ENCODE measurements at places on chromosomes 3 and 15.

- DNase-seq = no peak
Observed at GRCh38 chr15:69508659-69509058, 56.0 kb downstream of the RPLP1 start.

DNA sequence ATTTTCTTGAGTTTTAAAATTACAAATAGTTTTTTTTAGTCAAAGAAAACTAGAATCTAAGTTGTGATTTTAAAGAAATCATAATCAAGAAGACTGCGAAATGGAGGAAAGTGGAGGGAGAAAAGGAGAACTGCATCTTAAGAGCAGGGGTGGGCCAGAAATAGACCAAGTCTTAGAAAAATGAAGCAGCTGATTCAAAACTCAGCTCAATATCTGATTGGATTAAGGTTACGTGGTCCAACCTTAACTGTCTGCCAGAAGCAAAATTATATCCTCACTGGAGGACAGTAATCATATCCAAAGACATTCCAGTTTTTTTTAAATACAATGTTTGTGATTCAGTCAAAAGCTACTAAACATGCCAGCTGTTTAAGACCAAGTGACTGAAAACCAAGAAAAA, 41.4 kb downstream of the CHSY1 start:
- no peak for DNase-seq

GRCh38 chr3:159685801-159686200, 302.8 kb upstream of the IL12A start:
- DNase-seq = no peak

- peak; percentile 21 for DNase-seq
Observed at GRCh38 chr15:72797338-72797689, 13.8 kb upstream of the ADPGK start.

DNA sequence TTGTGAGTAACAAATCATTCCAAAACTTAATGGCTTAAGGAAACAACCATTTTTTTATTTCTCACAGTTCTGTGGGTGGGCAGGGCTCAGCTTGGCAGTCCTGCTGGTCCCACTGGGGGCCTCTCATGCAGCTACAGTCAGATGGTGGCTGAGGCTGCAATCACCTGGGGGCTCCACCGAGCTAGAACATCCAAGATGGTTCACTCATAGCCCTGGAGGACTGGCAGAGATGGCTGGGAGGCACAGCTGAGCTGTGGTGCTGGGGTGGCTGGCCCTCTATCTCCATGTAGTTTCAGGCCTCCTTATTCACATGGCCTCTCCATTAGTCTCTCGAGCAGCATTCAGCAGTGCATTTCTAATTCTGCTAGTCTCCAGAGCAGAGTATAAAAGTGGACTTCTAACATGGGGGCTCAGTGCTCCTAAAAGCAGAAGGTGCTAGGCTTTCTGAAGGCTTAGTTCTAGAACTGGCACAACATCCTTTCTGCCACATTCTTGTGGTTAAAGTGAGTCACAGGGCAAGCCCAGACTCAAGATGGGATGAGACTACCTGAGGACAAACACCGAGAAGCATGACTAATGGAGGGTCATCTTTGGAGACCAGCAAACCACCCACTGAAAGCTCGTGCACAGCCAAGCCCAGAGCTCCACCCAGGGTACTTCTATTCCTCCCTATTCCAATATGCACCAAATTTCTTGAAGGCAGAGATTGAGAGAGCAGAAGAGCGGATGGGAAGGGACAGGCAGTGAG, 6.3 kb downstream of the CAV3 start:
- DNase-seq = peak; percentile 91

DNA sequence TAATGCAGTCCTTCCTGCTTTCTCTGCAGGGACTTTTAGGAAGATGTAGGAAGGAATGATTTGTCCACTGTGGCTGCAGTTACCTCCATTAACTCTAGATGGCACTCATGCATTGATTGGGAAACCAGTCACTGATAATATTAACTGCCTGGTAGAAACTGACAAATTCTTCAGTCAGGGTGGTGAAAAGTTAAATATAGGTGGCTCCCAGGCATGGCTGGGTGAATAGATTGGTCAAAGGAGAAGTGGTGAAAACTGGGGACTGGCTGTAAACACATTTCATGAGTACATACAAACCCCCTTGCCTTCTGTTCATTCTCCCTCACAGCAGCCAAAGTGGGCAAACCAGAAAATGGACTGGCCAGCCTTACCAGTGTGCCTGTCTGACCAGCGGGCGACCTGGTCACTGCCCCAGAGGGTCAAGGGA, 333.4 kb downstream of the THSD4 start:
- peak; percentile 86 for DNase-seq

GRCh38 chr3:111577798-111578685, 17.1 kb downstream of the ZBED2 start:
- DNase-seq = peak; percentile 83

DNA sequence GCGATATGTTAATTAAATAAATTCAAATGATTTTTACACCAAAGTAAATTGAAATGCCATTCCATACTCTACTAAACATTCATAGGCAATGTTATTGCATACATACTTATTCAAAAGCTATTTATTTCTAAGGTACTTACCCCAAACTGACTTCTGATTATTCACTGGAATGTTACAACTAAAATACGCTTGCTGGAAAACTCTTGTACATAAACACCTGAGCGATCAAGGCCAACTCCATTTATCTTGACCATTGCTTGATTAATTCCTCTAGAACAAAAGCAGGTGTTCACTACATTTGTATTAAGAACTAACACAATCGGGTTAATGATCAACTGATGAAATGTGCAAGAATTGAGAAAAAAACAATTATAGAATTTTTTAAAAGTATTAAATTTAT, at the start of gene SERPINI2:
SERPINI2 (minus strand) TSS at position 180 of the 400 bp plus-strand sequence. CDS start 2,208 bp downstream, outside the sequence.
- no peak for DNase-seq

DNA sequence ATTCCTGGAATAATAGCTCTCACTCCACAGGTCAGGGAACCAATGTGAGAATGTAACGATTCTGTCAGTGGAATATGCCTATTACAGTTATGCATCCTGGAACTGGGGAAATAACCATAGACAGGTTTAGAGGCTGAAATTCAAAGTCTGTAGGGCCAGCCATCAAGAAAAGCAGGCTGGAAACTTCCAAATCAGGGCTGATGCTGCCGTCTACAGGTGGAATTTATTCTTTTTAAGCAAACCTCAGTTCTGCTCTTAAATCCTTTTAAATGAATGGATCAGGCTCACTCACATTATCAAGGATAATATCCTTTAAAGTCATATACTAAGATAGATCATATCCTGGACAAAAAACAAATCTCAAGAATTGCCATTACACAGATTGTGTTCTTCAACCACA, 699.8 kb downstream of the NR2F2 start:
- DNase-seq = no peak

DNA sequence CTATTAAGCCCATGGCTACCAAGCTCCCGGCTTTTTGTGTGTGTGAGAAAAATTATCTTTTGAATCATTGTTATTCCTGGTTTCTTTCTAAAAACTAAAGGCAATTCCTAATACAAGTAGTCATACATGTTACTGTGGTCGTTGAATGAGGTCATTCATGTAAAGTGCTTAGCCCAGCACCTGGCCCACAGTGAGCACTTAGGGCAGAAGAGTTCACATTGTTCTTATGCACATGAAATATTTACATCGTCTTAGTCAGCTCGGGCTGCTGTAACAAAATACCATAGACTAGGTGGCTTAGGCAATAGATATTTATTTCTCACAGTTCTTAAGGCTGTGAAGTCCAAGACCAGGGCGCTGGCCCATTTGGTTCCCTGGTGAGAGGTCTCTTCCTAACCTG, 216.1 kb downstream of the SHQ1 start:
- DNase-seq = no peak

GRCh38 chr15:38860253-38860652, 295.6 kb upstream of the RASGRP1 start:
- DNase-seq = no peak

DNA sequence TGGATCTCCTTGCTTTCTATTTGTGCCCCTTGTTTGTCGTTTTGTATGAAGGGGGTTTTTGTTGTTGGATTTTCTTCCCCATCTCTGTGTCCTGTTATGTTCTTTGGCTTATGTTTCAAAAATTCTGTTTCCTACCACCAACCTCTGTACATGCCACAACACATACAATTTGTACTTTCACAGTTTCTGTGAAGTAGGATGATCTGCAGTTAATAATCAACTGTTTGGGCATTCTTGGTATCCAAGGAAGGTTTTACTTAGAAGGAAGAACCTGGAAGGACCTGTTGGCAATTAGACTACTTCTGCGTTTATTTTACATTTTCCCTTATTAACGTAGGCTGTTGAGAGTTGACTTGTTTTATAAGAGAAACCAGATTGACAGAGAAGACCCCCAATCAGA, 8.3 kb downstream of the SETD5 start:
- no peak for DNase-seq

DNA sequence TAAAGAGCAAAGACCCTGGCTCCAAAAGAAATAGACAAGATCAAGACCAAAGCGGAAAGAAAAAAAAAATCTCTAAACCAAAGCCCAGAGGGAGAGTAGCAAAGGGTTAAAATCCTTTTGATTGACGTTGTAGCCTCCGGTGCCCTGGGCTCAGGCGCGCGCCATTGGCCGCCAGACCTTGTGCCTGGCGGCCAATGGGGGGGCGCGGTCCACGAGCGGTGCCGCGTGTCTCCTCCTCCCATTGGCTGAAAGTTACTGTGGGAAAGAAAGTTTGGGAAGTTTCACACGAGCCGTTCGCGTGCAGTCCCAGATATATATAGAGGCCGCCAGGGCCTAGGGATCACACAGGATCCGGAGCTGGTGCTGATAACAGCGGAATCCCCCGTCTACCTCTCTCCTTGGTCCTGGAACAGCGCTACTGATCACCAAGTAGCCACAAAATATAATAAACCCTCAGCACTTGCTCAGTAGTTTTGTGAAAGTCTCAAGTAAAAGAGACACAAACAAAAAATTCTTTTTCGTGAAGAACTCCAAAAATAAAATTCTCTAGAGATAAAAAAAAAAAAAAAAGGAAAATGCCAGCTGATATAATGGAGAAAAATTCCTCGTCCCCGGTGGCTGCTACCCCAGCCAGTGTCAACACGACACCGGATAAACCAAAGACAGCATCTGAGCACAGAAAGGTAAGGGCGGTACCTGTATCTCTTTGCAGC, at the start of gene HES1:
HES1 (plus strand) TSS at position 343 of the 713 bp plus-strand sequence; CDS start at position 576, 233 bp downstream.
- DNase-seq = peak; percentile 81

DNA sequence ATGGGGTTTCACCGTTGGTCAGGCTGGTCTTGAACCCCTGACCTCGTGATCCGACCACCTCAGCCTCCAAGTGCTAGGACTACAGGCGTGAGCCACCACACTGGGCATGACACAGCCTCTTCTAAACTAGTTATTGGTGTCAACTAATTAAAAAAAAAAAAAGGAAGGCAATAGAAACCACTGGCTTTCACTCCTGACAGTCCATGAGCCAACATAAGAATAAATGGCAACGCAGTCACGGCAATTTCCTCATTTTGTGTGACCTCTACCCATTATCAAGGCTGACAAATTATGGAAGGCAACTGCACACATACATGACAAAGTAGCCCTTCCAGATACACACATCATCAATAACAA, 5.9 kb downstream of the ARHGEF3 start:
- no peak for DNase-seq

- DNase-seq = no peak
Observed at GRCh38 chr3:74041068-74041675, 416.4 kb upstream of the PDZRN3 start.

DNA sequence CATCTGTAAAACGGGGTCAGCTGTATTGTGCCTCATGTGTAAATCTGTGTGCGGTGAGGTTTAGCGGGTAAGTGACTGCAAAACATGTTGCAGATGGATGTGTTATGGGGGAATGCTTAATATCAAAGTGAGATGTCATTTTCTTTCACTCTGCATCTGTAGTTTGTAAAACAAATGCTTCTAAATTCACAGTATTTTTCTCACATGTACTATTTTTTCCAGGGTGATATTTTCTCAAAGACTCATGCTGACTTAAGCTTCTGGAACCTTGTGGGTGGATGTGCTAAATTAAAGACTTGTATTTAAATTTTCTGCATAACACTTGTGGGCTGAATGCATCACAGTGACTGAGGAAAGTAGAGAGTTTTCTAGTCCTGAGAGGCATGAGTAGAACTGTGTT, 115.2 kb upstream of the TP63 start:
- DNase-seq = no peak

GRCh38 chr3:185084901-185085300, 68.0 kb downstream of the C3orf70 start:
- DNase-seq = no peak

- DNase-seq = peak; percentile 33
Observed at GRCh38 chr15:42059661-42060476, 34.5 kb downstream of the PLA2G4D start.

DNA sequence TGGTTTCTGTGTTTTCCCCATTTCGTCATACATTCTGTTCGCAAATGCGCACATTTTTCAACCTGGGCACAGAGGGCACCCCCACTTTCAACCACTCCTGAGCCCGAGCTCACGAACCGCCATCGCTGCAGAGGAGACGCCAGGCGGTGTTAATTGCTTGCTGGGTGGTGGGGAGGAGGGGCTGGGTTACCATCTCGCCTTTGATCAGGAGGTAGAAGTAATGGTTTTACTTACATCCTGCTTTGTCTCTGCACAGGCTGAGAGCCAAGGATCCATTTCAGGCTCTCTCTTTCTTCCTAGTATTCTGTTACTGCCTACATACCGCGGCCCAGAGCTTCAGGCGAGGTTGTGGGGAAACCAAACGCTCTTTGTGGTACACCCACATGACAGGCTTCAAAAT, 177.3 kb upstream of the WNT5A start:
- no peak for DNase-seq

- DNase-seq = no peak
Observed at GRCh38 chr15:74978077-74978476, 17.3 kb upstream of the SCAMP5 start.

- no peak for DNase-seq
Observed at GRCh38 chr15:41980654-41981323, 8.4 kb upstream of the EHD4 start.

DNA sequence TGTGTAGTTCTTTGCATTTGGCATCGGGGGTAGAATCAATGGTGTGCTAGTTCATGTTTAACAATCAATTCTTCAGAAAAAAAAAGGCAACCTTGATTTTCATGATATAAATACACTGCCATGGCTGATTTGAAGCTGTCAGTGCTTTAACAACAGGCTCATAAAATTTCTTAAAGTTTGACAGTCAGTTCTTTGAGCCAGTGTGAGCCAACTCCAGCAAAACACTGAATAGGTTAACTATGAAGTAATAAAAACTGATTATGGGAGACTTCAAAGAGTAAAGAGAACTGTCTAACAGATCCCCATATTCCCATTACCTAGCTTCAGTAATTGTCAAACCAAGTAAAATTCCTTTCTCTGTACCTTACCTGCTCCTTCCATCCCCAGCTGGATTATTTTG, 241.7 kb upstream of the SUCLG2 start:
- DNase-seq = no peak

DNA sequence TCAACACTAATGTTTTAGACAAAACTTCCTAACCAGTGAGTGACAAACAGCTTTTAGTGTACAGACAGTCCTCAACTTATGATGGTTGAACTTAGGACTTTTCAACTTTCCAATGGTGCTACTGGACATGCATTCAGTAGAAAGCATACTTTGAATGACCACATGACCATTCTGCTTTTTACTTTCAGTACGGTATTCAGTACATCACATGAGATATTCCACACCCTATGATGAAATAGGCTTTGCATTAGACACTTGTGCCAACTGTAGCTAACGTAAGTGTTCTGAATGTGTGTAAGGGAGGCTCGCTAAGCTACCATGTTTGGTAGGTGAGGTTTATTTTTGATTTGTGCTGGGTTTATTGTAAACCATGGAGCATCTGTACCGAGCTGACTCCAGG, 113.7 kb downstream of the WNT7A start:
- no peak for DNase-seq

GRCh38 chr3:187227658-187228258, 30.5 kb downstream of the RTP1 start:
- peak; percentile 30 for DNase-seq
